Activated CD4-positive, alpha-beta T cell treated with anti-CD3 and anti-CD28 coated beads, Interleukin-2, amount 50 U/mL, for 24 hours (primary cell): ENCODE measurements at places on chromosomes 4 and X.

GRCh38 chr4:60814549-60814948 is 385.6 kb upstream of the ADGRL3 start:
- no peak for DNase-seq

- DNase-seq: no peak
Observed at GRCh38 chr4:76787898-76788297, 110.0 kb downstream of the SOWAHB start.

- peak; percentile 34 for DNase-seq
Observed at GRCh38 chr4:128863312-128864075, 54.0 kb downstream of the JADE1 start.

DNA sequence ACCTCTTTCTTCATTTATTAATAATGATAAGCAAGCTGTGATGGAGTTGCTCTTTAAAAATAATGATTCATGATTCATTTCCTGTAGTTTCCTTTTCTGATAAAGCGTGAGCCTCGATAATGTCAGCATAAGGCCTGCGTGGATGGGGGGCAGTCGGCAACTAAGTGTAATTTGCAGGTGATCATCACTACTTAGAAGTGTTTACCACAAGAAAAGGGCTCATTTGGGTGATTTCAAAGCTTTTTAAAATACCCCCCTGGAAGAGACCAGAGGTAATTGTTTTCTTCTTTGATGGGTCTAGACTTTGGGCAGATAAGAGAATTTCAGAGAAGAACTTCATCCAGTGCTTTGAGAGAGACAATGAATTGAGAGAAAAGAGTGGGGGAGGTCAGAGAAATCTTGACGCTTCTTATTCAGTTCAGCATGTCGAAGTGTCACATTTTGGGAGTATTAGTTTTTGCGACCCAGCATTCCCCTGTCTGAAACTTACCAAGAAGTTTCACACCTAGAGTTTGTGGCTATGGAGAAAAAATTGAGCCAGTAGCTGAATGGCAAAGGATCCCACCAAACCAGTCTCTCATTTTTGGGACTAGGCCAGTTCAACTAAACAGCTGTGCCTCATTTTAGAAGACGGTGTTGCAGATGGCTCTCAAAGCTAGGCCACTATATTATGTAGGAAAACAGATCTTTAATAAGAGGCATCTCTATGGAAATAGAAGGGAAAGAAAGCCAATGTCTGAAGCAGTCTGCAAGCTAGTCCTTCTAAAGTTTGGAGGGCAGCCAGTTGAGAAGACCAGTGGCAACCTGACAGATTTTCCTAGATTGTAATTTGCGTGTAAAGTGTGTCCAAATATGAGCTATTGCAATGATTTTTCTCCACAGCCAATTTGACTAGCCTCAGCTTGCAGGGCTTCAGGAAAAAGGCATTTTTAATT is 171.0 kb upstream of the PPP1R2C start:
- DNase-seq: no peak

GRCh38 chr4:95059663-95060062 is 301.9 kb downstream of the BMPR1B start:
- no peak for DNase-seq

- DNase-seq: no peak
Observed at GRCh38 chrX:134144231-134144630, 92.8 kb upstream of the CCDC160 start.

GRCh38 chr4:168713253-168713652 is 216.4 kb downstream of the PALLD start:
- no peak for DNase-seq
